Stimulated activated CD8-positive, alpha-beta memory T cell treated with anti-CD3 and anti-CD28 coated beads, Interleukin-2, amount 100 ng/mL, for 1 hour (primary cell): ENCODE measurements at places on chromosomes 7 and 10.

- DNase-seq = no peak
Observed at GRCh38 chr10:79160191-79160590, 91.4 kb downstream of the ZMIZ1 start.

GRCh38 chr10:37754538-37755323, 102.7 kb downstream of the ZNF248 start:
- no peak for DNase-seq

DNA sequence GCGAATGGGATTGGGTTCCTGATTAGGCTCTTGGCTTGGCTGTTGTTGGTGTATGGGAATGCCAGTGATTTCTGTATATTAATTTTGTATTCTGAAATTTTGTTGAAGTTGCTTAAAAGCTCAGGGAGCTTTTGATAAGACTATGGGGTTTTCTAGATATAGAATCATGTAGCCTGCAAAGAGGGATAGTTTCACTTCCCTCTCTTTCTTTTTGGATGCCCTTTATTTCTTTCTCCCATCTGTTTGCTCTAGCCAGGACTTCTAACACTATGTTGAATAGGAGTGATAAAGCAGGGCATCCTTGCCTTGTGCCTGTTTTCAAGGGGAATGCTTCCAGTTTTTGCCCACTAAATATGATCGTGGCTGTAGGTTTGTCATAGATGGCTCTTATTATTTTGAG, 40.4 kb upstream of the MPP7 start:
- no peak for DNase-seq

GRCh38 chr7:105675934-105676371, 94.7 kb upstream of the EFCAB10 start:
- peak; percentile 19 for DNase-seq

DNA sequence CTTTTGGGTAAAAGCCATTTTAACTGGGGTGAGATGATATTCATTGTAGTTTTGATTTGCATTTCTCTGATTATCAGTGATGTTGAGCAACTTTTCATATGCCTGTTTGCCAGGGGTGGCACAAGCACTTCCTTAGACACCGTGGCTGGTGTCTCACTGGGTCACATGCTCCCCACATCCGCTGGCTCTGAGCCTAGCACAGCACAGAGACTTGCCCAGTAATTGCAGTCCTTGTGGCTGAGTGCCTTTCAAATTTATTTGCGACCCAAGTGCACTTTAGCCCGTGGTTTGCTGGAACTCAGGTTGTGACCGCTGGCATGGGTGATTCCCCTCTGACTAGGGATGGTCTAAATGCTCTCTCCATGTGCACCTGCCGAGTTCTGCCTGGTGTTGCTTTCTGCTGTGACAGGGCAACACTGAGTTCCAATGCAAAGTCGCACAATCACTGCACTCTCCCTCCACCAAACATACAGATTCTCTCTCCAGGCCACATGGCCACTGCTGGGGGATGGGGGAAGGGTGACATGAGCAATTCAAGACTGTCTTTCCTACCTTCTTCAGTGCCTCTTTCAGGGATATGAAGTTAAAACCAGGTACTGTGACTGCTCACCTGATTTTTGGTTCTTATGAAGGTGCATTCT, 66.5 kb downstream of the ZNF277 start:
- DNase-seq = no peak

GRCh38 chr7:13851736-13852135, 137.7 kb downstream of the ETV1 start:
- DNase-seq = no peak

GRCh38 chr10:52019077-52019555, 295.0 kb upstream of the DKK1 start:
- DNase-seq = no peak

GRCh38 chr7:41103331-41103730, 599.6 kb downstream of the INHBA start:
- DNase-seq = no peak

GRCh38 chr10:104035194-104036068, 50.2 kb downstream of the COL17A1 start:
- DNase-seq = no peak

DNA sequence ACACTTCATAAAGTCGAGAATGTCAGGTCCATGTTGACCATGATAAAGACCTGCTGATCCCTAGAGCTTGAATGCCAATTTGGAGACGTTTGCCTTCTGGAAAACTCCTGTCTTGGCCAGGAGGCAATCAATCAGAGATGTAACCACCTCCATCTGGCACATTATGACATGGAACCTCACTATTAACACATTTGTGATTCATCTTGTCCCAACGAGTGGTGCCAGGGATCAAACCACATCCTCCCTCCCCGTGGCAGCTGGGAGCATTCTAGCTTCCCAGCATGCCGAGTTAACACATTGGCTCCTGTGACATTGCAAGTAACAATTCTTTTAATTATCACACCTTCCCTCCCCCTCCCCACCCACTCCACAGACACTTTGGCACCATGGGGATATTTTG, 84.0 kb upstream of the PPP1R17 start:
- DNase-seq = no peak

DNA sequence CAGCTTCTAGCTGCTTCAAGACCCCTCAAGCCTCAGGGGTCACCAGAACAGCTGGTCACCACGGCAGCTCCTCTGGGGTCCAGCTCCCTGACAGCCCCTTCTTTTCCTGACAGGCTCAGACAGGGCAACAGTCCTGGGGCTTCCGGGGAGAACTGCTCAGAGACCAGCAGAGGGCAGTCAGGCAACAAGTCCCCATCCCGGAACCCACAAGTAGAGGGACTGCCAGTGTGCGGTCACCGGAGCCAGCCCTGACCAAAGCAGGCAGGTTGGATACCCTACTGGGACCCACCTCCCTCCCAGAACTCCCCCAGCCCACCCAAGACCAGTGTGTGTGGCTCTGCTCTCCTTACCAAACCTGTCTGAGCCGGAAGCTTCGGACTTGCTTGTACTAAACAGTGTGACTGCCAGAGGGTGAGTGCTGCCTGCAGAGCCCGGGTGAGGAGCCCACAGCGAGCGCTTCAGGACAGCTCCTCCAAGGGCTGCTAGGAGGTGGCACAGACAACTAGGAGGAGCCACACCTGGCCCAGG, 40.3 kb downstream of the YKT6 start:
- DNase-seq = no peak

GRCh38 chr7:42319631-42320030, 82.6 kb upstream of the GLI3 start:
- no peak for DNase-seq

DNA sequence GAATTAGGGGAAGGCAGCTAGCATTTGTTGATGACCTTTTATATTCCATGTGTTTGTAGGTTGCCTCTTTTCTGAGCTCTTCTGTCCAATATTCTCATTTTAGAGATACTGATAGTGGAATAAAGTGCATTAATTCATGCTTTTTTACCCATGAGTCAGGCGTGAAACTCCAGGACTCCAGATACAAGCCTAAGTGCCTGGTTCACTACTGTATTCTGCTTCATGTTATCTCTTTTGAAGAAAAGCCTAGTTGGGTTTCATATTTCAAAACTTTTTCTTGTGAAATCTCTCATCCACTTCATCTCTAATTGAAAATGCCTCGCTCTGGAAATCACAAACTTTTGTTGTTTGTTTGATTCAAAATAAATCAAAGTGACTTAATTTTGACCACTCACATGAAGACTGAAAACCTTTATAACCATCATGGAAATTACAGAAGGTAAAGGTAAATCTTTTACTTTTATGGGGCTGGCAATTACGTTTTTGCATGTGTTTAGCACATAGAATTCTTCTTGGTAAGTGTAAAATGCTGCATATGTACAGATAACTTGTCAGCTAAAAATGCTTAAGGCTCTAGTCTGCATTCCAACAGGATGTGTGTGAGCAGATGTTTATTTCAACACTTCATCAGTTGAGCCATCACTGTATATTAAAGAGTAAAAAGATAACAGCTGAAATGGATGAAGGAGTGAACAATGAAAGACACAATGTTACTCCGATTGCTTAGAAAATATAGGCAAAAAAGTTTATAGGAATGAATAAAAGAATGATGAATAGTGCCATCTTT, 961.8 kb upstream of the CELF2 start:
- no peak for DNase-seq

DNA sequence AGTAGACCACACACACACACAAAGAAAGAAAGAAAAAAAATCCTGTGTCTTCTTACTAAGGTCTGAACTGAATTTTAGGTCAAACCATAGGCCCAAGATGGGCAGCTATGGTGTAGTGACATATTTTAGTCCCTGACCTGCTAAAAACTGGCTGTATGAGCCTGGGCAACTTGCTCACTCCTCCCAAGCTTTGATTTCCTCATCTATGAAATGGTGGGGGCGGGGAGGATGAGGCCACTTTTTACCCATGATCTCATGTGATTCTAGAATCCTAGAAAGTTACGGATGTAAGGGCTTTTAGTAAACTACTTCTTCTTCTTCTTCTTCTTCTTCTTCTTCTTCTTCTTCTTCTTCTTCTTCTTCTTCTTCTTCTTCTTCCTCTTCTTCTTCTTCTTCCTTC, 6.1 kb upstream of the CCL24 start:
- no peak for DNase-seq

DNA sequence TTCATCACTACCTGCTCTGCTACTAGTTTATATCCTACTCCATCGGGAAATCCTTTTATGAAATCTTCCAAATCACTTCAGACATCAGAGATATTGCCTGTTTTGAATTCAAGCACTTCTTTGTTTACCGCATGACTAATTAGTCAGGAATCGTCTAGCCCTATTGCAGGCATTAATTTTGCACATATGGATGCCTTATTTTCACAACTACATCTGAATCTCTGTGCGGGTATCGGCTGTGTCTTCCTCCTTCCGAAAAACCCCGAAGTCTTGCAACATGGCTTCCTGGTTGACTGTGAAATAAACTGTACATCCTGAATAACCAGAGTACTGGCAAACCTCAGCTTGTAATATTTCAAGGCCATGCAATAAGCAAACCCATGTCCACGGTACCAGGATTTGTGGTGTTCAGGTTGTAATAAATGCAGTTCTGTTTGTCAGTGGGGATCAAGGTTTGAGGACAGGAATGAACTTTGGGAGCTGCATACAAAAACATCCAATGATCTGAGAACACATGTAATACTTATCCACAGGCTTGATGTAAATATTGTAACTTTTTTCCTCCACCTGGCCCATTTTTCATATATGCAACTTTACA, 642.1 kb downstream of the PARD3 start:
- DNase-seq = no peak

DNA sequence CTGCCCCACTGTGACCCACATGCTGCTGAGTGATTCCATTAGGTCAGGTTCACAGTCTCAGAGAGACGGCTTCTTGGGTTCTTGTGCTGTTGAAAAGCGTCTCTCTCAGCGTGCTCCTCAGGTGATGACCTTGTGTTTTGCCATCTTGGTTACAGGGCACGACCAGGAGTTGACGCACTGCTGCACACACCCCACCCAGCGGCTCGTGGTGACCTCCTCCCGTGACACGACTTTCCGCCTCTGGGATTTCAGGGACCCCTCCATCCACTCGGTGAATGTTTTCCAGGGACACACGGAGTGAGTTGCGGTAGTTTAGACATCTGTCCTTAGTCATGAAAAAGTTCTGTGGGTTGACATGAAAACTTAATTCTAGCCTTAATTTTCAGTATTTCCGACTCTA, 48.8 kb downstream of the WDR37 start:
- no peak for DNase-seq

GRCh38 chr7:99365318-99366141, 9.0 kb upstream of the ARPC1B start:
- DNase-seq = peak; percentile 43

DNA sequence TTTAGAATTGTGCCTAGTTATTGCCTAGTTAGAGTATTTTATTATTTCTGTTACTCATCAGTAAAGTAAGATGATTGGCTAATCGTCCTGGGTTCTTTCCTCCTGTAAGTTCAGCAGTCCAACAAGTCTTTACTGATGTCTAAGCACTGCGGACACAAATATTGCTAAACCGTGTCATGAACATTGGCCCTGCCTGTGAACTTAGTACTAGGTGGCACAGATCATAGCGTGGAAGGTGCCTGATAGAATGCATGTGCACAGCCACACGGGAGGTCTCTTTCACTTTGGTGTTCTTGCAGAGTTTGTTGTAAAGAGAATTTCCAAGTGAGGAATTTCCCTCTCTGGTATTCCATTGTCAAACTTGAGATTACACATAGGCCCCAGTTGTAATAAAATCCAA, 38.0 kb downstream of the RBM33 start:
- no peak for DNase-seq

- no peak for DNase-seq
Observed at GRCh38 chr10:75765789-75766096, 334.3 kb downstream of the LRMDA start.

- no peak for DNase-seq
Observed at GRCh38 chr7:31308652-31309051, 31.9 kb downstream of the NEUROD6 start.

DNA sequence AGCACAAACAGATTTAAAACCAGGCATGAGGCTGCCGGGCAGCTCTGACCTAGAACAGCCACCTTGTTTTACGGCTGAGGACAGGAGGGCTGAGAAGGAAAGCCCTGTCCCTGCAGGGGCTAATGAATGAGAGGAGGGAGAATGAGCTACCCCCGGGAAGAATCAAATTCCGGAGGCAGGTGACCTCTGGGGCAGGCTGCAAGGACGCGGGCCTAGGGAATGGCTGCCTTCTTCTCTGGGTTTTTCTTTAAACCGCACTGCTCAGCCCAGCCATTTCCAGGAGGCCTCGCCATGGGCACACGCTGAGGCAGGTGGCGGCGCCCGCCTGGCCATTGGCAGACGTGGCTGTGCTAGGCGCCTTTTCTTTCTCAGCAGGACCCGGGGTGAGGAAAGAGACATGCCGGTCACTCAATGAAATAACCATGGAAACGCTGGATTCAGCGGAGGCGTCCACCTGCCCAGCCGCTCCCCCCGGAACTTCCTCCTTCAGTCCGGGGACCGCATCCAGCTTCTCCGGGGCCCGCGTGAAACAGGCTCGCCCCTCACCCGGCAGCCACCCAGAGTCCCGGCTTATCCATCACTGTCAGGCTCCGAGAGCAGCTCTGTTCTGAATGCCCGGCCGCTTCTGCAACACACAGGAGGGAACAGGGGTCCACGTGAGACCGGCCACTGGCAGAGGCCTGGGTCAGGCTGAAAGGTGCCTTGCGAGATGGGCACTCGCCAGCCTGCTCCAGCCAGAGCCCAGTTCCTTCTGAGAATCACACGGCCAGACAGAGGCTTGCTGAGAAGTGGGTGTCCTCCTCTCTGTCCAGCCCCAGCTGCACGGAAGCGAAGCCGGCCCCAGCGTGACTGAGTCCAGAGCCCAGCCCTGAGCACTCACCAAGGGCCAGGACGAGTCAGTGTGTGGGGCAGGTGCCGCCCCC, 82.1 kb downstream of the PDGFA start:
- DNase-seq = no peak

GRCh38 chr10:26359670-26360069, 78.5 kb upstream of the APBB1IP start:
- DNase-seq = no peak

- DNase-seq = no peak
Observed at GRCh38 chr7:158741294-158741666, 36.7 kb upstream of the NCAPG2 start.

DNA sequence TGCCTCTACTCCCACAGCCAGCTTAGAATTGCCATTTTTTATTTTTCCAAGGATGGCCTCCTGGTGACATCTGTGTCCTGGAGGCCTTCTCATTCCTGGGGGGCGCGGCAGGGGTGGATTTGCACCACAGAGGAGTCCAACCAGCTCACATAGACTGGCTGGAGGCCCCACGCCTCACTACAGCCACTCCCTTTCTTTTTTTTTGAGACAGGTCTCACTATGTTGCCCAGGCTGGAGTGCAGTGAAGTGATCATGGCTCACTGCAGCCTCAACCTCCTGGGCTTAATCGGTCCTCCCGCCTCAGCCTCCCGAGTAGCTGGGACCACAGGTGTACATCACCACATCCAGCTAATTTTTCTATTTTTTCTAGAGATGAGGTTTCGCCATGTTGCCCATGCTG, 57.6 kb upstream of the DOCK1 start:
- DNase-seq = no peak

GRCh38 chr10:132328738-132329137, 3.3 kb upstream of the LRRC27 start:
- DNase-seq = no peak
